ENCODE measurements at places on chromosomes 12 and 14. TPM values are rescaled to one million over a fixed set of nuclear protein-coding genes. Genes with fewer than 3 reads are reported as not detected.

The TAS2R30 gene
- total RNA-seq, result 4.9 TPM

The LRR1 gene
- 4.9 TPM for total RNA-seq

The DBX2 gene
- not detected for total RNA-seq

The ADAM21 gene
- not detected for total RNA-seq

The ASCL1 gene
- not detected for total RNA-seq

The KRT85 gene
- not detected for total RNA-seq

The PTGDR gene
- 2.7 TPM for total RNA-seq

The SALL2 gene
- total RNA-seq, result 11.7 TPM

The HOXC5 gene
- 1.9 TPM for total RNA-seq

The C12orf56 gene
- total RNA-seq, result 10.0 TPM

The ANHX gene
- not detected for total RNA-seq

The SPATS2 gene
- total RNA-seq, result 10.7 TPM

The FAIM2 gene
- total RNA-seq, result 68.6 TPM

The KIF5A gene
- total RNA-seq, result 2.2 TPM

The PIWIL1 gene
- not detected for total RNA-seq

The ACSM4 gene
- total RNA-seq, result not detected

The ERBB3 gene
- total RNA-seq, result 103 TPM

The MTA1 gene
- total RNA-seq, result 213 TPM

The PLEKHG7 gene
- total RNA-seq, result 2.8 TPM

The ACTR6 gene
- total RNA-seq, result 11.1 TPM

The PKP2 gene
- 35.0 TPM for total RNA-seq

The P2RX7 gene
- total RNA-seq, result 5.2 TPM

The DGLUCY gene
- 41.6 TPM for total RNA-seq

The CD69 gene
- total RNA-seq, result 4.2 TPM

The FLRT2 gene
- total RNA-seq, result 109 TPM

The PTPN6 gene
- 11.9 TPM for total RNA-seq

The KERA gene
- not detected for total RNA-seq
